Hematopoietic multipotent progenitor cell treated with erythropoietin and hydrocortisone succinate and interleukin-3 and kit ligand, for 4 days (in vitro differentiated cells): ENCODE measurements at places on chromosomes 12 and 14.
A peak's percentile ranks its signal among the peaks of the same experiment; 100 is the strongest.

GRCh38 chr14:104993306-104993705, 7.7 kb downstream of the CLBA1 start:
- DNase-seq: no peak

DNA sequence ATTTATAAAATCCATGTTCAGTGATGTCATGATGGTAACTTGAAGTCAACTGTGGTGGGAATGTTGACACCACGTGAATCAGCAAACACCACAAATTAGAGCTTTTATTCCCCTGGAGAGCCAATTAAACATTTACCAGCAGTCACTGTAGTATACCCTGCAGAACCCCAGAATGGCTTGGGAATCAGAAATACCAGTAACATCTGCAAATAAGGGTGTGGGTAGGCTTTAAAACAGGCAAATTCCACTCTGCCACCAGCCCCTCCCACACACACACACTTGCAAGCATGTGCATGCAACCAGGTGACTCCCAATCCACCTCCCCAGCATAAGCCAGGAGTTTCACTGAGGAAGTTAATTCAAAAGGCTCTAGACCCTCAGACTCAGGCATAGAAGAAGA, 63.6 kb upstream of the TMEM263 start:
- DNase-seq: no peak

- DNase-seq: peak; percentile 63
Measured at GRCh38 chr12:110224379-110225304, 56.4 kb upstream of the ATP2A2 start.

DNA sequence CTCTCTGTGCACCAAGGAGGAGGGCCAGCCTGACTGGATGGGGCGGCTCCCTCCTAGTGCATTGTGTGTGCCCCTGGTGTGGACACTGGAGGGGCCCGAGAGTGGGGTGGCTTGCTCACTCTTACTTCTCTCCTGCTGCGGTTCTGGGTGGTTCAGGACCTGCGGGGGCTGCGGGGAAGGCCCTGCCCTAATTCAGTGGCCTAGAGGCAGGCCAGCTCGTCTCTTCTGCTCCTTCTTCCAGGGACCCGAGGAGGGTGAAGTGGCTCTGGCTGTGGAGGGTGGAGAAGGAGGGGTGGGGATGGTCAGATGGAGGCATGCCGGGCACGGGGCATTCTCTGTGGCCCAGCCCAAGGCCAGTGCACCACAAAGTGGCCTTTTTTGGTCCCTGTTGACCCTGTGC, 87.1 kb downstream of the BEGAIN start:
- no peak for DNase-seq

GRCh38 chr12:71594214-71594948, 69.3 kb downstream of the ZFC3H1 start:
- DNase-seq: peak; percentile 50
